Posterior cingulate gyrus (tissue), 11 donors: ENCODE measurements at places on chromosomes 16 and 17.

DNA sequence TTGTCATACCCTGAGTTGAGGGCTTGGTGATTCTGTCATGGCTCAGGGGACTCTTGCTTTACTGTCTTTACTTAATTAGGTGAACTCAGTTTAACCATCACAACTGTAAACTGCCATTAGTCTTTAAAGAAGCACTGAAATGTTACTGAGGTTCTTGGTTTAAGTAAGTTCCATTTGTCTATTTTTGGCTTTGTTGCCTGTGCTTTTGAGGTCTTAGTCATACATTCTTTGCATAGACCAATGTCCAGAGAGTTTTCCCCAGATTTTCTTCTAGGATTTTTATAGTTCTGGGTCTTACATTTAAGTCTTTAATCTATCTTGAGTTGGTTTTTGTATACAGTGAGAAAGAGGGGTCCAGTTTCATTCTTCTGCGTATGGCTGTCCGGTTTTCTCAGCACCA, 137.5 kb downstream of the SOCS1 start:
- no peak for DNase-seq

GRCh38 chr16:12317856-12318537, 341.5 kb downstream of the SNX29 start:
- DNase-seq: no peak

DNA sequence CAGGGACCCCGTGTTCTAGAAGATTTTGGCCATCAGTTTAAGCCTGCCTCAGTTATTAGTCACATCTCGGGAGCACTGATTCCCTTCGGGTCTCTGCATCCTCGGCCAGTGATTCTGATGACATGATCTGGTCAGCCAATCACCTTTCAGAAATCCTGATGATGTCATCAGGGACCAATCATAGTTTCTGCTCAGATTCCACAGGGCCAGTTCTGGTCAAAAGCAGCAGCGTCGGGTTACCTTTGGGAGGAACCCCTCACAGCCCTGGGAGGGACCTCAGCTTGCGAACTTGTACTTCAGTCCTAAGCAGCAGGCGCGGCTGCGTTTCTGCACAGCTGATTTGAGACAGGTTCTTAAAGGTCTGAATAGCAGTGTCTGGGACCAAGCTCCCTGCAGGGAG, 13.9 kb downstream of the KDM8 start:
- DNase-seq: no peak

- peak; percentile 64 for DNase-seq
These were observed 3.6 kb downstream of the TP53I13 start for GRCh38 chr17:29571883-29572681.

DNA sequence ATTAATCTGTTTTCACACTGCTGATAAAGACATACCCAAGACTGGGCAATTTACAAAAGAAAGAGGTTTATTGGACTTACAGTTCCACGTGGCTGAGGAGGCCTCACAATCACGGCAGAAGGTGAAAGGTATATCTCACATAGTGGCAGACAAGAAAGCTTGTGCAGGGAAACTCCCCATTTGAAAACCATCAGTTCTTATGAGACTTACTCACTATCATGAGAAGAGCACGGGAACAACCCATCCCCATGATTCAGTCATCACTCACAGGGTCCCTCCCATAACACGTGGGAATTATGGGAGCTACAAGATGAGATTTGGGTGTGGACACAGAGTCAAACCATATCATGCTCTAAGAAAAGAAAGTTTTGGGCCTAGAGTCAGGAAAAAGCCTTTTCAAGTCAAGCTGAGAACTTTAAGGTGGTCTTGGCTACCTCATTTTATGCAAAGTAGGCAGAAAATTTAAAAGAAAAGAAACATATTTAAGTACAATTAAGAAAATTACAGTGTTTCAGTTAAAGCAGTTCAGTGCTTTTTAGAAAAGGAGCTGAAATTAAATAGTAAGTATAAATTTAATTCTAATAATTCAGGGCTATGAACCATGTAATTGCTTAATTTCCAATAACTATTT, 24.9 kb upstream of the CRYM start:
- DNase-seq: no peak

DNA sequence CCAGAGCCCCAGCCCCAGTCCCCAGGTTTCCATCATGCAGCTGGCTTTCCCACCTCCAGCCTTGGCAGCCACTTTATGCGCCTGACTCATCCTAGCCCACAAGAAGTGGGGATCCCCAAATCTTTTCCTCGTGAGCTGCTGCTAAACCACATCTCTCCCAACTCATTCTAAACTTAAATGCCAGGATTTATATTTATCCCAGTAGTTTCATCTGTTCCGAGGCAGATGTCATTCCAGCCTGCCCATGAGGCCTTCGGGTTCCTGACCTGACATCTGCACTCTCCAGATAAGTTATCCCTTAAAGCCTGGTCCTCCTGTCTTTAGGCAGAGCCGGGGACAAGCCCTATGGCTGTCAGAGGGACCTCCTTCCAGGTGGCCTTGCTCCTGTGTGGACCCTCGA, 16.6 kb downstream of the PLXDC1 start:
- DNase-seq: no peak

DNA sequence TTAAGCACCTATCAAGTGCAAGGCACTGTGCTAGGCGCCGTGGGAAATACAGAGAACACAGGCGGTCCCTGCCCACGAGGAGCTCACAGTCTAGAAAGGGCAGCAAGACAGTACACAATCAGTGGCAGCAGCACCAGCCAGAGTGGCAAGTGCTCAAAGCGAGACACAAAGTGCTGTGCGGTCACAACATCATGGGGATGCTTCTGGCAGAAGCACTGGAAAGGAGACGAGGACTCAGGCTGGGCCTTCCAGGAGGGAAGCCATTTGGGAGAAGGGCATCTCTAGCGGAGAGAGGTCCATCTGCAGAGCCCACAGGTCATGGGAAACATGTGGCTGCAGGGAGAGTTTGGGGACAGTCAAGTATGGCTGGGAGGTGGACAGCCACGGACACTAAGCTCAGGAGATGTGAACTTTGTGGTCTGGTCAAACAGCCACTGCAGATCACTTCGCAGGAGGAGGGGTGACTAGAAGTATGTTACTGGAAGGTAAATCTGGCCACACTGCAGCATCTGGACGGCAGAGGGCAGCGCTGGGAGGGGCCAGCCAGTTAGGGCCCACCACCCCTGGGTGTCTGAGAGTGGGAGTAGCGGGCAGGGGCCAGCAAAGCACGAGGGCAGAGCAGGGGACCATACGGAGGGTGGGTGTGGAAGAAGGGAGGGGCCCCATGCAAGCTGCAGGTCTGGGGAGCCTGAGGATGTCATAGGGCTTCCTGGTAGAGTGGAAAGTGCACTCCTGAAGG, 71.1 kb downstream of the N4BP1 start:
- DNase-seq: no peak

GRCh38 chr16:70331588-70332358, 14.9 kb upstream of the DDX19A start:
- DNase-seq: peak; percentile 34

- DNase-seq: no peak
These were observed 23.6 kb downstream of the CENPV start for GRCh38 chr17:16329519-16330271.

DNA sequence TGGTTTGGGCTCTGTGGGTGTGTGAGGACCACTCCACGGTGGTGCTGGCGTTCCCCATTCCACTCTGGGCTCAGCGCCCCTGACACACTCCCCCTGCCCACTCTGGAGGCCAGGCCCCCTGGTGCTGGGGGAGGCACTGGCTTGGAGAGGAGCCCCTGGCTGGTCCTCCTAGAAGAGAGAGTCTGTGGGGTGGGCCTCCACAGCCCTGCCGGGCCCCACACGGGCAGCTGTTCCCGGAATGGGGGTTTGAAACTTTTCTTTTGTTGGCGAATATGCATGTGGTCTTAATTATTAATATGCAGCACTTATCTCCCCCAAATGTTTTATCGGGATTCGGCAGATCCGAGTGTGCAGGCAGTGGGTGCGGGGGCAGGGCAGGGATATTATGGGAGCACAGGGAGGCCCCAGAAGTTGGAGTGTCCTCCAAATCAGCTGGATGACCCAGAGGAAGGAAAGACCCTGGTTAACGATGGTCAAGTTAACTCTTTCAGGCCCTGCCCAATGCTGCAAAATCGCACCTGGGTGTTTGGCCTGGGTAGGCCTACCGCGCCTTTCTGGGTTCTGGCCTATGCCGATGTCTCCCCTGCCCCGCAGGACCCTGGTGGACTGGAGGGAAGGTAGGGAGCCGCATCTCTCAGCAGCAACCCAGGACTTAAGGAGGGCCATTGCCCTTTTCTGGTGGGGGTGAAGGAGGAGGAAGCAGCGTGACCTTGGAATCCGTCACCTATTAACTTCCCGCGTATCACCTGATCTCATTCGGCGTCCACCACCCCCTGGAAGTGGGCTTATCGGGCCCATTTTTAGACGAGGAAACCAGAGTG, 36.0 kb downstream of the TMEM235 start:
- no peak for DNase-seq

DNA sequence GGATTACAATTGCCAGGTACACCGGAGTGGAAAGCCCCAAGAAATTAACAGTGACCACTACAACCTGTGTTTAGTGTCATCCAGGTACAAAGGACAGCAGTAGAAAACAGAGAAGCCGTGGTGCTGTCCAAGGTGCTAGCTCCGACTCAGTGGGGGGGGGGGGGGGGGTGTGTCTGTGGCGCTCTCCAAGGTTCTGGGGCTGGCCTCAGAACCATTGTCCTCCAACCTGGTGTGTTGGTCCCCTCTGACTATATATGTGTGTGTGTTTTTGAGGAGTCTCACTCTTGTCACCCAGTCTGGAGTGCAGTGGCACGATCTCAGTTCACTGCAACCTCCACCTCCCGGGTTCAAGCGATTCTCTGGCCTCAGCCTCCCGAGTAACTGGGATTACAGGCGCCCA, 5.8 kb upstream of the ZNF23 start:
- no peak for DNase-seq

GRCh38 chr16:70370924-70371323, 24.2 kb downstream of the DDX19A start:
- peak; percentile 26 for DNase-seq

DNA sequence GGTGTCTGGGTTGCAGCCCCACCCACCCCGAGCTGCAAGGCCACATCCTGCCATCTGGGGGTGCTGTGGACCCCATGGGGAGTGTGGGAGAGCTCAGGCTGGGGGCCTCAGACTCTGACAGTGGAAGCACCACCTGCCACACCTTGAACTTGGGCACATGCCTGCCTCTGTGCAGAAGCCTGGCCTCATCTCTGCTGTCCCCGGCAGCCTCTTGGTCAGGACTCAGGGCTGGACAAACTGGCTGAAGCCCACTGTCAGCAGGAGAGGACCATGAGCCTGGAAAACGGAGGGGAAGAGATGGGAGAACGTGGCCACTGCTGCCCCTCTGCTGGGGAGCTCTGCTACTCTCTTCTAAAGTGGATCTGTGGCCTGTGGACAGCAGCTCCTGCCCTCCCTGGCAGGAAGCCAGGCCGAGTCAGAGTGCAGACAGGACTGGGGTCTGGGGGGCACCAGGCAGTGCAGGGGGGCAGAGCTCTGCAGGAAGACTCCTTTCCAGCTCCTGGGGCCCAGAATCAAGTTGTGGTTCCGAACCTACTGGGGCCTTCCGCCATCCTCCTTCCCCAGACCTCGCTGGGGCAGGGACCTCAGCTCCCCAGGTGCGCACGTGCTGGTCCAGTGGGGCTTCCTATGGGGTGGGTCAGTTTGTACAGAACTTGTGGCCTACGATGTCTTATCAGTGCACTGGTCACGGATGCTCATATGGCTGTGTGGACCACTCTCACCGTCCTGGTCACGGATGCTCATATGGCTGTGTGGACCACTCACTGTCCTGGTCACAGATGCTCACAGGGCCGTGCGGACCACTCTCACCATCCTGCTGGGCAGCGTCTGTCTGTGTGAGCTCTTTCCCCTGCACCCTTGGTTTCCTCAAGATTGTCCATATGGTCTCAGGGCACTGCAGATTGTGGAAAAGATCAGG, 207.7 kb downstream of the LAT start:
- no peak for DNase-seq

DNA sequence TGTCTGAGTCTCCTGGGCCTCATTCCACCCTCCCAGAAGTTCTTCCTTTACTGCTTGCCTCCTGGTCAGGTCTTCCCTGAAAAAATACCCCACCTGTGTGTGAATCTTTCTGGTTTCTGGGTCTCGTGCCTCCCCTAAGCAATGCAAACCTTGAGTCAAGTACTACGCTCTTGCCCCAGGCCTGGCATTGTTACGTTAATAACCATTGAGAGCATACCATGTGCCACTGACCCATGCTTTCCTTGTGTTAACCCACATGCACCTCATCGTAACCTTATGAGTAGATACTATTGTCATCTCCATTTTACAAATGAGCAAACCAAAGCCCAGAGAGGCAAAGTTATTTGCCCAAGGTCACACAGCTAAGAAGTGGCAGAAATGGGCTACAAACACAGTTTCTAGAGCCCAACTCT, 25.4 kb upstream of the TOB1 start:
- no peak for DNase-seq

- DNase-seq: no peak
These were observed 5.3 kb downstream of the SHPK start for GRCh38 chr17:3630781-3631180.

GRCh38 chr17:73647772-73648542, 3.7 kb upstream of the SDK2 start:
- DNase-seq: no peak

GRCh38 chr17:57408071-57408811, 151.9 kb downstream of the MSI2 start:
- no peak for DNase-seq

DNA sequence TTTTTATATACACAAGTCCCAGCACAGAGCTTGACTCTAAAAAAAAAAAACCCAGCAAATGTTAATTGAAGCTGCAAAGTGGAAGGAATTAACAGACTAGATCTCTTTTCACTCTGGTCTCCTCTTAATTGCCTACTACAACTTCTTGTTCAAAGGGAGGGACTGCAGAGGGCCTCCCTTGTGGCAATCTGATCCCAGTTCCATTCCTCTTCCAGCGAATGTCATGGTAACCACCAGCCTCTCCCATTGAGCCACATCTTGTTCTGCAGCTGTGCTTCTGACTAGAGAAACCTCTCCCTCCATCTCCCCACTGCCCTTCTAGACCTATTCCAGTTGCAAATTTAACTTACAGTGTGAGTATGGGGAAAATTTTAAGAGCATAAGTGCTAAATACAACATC, 5.9 kb downstream of the SUPT6H start:
- DNase-seq: no peak

- DNase-seq: no peak
These were observed 34.6 kb downstream of the ATP6V0A1 start for GRCh38 chr17:42493319-42493718.

- DNase-seq: peak; percentile 81
These were observed 102.3 kb downstream of the GSG1L start for GRCh38 chr16:27961296-27961620.
